Astrocyte of the hippocampus (primary cell): ENCODE measurements at places on chromosomes 5 and 9.
A peak's percentile ranks its signal among the peaks of the same experiment; 100 is the strongest.

DNA sequence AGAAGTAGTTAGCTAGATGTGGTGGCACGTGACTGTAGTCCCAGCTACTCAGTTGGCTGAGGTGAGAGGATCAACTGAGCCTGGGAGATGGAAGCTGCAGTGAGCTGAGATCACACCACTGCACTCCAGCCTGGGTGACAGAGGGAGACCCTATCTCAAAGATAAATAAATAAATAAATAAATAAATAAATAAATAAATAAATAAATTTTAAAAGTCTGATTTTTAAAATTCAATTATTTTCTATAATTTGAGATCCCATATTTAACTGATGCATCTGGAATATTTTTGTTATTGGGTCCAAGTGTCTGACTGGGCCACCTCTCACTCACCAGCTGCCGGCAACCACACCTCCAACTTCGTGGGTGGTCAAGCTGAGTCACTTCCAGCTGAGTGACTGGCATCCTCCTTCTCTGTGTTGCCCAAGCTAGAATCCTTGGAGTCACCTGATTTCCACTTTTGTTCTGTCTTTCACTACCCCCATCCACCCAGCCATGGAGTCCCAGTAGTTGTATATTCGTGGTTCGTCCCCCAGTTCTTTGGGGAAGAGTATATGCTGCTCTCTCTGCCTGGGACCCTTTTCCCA, 70.9 kb downstream of the EGFLAM start:
- peak; percentile 31 for DNase-seq

DNA sequence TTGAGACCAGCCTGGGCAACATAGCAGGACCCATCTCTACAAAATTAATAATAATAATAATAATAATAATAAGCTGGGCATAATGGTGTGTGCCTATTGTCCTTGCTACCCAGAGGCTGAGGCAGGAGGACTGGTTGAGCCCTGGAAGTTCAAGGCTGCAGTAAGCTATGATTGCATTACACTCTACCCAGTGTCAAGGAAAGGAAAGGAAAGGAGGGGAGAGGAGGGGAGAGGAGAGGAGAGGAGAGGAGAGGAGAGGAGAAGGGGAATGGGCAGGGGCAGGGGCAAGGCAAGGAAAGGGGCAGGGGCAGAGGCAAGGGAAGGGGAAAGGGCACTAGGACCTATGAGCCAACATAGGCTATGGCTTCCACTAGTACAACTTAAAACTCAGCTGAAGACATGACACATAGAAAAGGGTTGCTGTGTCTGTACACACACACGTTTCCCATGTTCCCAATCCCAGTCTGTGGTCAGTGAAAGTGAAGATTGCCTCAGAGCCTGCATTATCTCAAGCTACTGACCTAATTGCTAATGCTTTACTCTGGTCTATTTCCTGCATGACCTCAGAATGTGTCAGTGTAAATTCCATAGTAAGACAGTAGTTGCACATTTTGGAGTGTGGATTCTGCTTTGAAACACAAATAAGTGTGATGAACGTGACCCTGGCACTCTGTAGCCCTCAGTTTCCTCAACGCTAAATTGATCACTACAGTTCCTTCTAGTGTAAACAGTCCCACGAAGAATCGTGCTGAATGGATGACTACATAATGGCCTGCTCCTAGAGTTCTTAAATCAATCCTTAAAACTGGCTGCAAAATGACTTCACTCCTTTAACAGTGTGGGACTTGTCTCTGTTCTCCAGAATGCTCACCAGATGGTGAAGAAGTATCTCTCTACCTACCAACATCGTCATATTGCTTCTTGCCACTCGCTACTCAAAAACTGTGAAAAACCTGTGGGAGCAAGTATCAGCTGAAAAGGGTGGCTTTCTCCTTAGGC, 497.0 kb downstream of the RAB3C start:
- peak; percentile 70 for DNase-seq

DNA sequence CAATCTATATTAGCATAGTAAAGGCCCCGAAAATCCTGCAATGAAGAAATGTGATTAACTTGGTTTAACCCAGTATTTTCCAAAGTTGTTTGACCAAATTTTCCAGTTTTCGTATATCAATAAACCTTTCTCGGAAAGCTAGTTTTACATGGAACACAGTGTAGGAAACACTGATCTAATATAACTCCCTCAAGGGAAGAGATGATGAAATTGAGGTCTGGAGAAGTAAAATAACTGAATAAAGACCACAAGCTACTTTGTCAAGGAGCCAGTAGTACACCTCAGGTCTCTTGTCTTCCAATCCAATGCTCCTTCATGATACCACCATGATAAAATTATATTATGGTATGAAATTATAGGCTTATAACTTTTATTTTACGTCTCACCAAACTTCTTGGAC, 118.1 kb upstream of the TARS1 start:
- no peak for DNase-seq

GRCh38 chr5:100430268-100431195, 104.6 kb upstream of the FAM174A start:
- peak; percentile 67 for DNase-seq

DNA sequence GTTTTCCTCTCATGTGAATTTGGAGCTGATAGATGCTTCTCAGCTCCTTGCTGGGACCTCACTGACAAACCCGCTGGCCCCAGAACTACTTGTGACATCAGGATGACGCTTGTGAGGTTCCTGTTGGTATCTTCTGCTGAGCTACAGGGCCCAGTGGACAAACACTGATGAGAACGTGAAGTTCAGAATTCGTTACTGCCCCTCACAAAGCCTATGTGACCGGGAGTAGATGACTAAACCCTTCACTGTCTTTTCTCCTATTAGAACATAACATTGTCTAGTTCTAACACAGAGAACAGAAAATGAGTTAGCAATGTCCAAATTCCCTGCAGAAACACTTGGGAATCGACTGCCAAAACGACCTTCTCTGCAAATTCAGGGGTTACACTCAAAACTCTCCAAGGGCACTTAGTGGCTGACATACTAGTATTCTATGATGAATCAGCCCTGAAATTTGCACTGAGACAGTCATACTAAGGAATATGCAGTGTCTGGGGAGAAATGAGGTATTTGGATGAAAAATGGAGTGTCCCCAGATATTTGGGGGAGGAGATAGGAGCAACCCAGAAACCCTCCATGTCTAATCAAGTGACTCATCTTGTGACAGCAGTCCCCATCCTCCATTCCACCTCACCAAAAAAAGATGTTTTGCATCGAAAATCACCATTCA, 143.2 kb upstream of the TRIM32 start:
- peak; percentile 20 for DNase-seq

GRCh38 chr9:117687532-117687931, 16.7 kb upstream of the TLR4 start:
- no peak for DNase-seq

DNA sequence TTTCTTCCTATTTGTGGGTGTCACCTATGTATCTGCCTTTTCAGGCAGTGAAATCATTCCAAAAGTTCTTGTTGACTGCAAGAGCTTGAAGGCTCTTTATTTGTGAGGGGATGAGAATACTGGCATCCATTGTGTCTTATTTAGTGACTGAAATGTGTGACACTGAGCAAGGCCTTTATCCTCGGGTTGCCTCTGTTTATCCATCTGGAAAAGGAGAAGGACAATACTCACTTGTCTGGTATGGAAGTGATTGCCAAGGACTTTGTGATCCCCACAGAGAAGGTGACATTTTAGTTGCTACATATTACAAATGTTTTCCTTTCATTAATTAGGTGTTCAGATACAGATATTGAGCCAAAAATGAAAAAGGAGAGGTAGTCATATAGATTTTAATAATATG, 80.2 kb downstream of the ARRDC3 start:
- no peak for DNase-seq

GRCh38 chr9:125746774-125747052, 460 bp upstream of the PBX3 start:
- DNase-seq: no peak

DNA sequence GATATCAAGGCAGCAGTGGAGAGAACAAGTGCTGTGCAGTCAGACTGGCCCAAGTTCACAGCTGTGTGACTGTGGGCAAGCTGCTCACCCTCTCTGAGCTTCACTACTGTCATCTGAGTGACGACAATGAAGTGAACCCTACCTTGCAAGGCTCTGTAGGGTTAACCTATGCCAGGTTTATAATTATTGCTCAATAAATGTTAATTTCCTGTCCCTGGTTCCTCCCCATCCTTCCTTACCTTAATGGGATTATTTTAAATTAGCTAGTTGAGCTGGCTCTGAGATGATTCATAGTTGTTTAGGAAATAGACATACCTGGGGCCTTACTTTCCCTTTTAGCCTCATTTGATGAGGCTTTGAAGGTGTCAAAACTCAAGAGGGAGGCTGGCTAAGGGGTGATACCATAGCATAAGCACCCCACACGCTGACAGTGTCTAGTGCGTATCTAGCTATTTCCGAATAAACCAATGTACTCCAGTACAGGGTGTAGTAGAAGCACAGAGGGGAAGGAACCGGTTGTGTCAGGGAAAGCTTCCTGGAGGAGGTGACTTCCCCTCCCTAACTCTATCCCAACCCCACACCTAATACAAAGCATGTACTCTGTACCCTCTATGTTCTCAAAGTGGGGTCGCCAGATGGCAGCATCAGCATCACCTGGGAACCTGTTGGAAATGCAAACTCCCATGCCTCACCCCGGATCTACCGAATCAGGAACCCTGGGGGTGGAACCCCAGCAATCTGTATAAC, 63.3 kb upstream of the SLC25A51 start:
- DNase-seq: no peak

DNA sequence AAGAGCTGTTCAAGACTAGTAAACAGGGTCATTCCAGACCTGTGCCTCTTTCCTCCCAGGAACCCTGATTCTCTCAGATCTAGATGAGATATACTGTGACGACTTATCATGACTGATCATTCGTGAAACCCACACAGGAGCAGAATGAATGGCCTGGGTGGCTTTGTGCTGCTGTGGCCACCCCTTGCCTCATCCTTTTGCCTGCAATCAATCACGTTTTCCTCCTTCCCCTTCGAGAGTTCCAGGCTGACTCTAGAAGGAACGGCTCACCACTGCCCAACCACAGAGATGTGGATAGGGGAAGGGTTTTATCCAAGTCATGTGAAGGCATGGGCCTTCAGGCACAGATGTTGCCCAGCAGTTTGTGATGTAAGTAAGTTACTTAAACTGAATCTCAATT, 5.8 kb downstream of the ANXA6 start:
- no peak for DNase-seq

- peak; percentile 69 for DNase-seq
Observed at GRCh38 chr9:127347831-127348776, 48.9 kb upstream of the SLC2A8 start.

DNA sequence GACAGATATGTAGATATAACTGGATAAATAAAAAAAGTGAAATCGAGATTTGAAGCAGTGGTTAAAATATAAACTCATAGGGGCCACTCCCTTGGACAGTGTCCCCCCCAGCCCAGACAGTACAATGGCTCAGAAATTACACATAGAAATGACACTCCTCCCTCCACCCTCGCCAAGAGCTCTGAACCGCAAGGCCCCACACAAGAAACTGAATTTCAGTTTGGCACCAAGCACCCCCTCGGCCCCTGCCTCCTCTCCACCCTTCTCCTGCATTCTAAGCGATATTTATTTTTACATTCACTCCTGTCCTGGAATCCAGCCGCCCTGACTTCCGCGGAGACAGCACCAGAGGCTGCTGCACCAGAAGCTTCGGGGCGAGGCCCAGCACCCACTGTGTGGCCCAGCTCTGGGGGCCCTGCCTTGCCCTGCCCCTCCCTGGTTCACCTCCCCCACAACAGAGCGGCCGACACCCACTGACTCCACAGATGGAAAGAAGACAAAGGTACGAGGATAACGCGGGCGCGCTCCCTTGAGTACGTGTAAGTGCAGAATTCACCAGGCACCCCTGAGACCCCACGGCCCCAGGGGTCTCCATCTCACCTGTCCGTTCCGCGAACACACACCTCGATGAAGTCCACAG, 11.0 kb downstream of the STC2 start:
- no peak for DNase-seq

- peak; percentile 70 for DNase-seq
Observed at GRCh38 chr9:89821081-89821480, 216.3 kb downstream of the GADD45G start.

DNA sequence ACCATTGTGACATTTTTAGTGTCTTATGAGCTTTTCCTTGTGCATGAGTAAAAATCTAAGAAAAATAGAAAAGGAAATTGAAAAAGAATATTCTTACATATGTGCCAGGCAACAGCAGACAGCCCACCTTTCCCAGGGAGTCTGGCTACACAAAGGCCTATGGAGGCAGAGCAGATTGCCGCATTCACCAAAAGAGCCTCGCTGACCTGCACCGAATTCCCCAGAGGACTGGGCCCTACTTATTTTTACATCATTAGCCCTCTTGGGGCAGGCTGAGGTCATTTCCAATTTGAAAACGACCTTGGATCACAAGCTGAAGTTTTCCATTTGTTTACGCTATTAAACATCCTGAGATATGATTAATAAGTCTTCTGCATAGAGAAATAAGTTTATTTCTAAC, 66.2 kb upstream of the WDR41 start:
- no peak for DNase-seq

DNA sequence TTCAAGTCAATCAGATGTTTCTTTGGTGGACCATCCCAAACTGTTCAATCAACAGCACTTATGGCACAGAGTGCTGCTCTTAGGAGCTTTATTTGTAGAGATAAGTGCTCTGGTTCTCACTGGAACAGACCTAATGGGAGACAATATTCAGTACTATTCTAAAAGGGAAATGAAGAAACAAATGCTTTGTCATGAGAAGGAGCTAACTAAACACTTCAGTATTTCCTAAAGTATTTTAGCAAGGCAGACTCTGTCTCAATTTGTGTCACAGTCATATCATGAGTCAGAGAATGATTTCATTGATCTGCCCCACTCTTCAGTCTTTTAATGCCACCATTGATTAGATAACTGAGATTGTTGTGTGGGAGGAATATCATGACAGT, 175.3 kb downstream of the SLF1 start:
- no peak for DNase-seq

GRCh38 chr9:137298401-137299202, 3.5 kb downstream of the NRARP start:
- no peak for DNase-seq

DNA sequence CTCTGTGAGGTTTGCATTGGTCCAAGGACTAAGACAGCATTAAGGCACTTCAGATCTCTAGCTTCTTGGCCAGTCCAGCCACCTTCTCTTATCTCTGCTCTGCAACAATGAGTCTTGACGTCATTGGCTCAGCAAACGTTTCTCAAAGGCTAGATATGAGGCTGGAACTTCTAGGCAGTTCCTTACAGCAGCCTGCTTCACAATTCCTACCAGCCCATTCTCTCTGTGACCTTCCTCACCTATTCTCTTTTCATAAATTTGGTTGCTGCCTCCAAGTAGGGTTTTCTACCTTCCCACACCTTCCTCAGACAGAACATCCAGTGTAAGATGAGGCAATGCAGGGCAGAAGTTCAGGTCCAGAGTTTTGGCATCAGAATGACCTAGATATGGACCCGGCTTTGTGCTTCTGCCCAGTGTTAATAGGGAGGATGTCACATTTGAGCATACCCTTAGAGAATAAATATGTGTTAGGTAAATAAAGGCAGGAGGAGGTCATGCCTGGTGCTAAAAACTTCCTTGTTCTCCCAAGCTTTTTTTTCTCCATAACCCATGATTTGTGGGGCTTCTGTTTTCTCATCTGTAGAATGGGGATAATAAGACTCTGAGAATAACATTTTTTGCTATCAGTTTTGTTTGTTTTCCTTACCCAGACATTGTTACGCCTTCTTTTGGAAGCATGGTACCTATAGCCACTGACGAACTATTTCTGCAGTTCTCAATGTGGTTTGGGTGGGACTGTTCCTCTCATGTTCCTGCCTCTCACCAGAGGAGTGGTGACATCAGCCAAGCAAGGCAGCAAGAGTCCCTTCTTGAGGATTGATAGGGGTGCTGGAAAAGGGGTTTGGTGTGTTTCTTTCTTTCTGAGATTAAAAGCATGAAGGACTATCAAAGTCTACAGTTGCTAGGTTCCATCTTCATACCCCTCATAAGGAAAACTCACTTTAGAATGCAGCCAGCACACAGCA, 220.6 kb upstream of the TRIM32 start:
- no peak for DNase-seq
